ENCODE measurements at places on chromosomes 6 and 20.

GRCh38 chr6:42354702-42355101, 97.0 kb downstream of the TRERF1 start:
- no peak for DNase-seq

GRCh38 chr6:139253656-139254055, 38.1 kb downstream of the TXLNB start:
- no peak for DNase-seq

- DNase-seq = no peak
These were observed 2.4 kb upstream of the DTNBP1 start for GRCh38 chr6:15665237-15665636.

- DNase-seq = no peak
These were observed 5.8 kb downstream of the SGK1 start for GRCh38 chr6:134312038-134312660.

DNA sequence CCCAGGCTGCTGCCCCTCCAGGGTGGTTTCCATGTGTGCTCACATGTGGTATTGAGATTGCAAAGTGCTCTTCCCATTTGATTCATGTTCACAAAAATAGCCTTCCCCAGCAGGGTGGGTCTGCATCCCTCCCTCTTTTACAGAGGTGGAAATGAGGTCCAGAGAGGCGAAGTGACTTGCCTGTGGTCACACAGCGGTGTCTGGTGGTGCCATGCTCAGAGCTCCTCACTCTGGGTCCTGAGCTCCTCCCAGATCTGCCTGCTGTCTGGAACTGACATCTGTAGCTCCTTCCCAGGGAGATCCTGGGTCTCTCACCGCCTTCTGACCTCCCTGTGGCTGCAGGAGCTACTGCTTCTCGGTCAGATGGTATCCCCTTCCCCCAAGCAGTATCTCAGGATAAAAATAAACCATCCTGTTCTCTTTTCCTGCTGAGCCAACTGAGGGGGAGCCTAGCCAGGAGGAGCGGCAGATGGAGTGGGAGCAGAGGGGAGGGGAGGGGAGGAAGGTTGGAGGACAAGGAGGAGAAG, 11.9 kb downstream of the CD40 start:
- DNase-seq = no peak

- no peak for DNase-seq
These were observed 5.1 kb upstream of the MRS2 start for GRCh38 chr6:24397631-24398030.

GRCh38 chr6:117231466-117231865, 33.9 kb upstream of the VGLL2 start:
- DNase-seq = no peak

GRCh38 chr6:16544521-16544920, 216.7 kb downstream of the ATXN1 start:
- no peak for DNase-seq

- DNase-seq = no peak
These were observed 52.3 kb downstream of the MBOAT1 start for GRCh38 chr6:20159781-20160540.

DNA sequence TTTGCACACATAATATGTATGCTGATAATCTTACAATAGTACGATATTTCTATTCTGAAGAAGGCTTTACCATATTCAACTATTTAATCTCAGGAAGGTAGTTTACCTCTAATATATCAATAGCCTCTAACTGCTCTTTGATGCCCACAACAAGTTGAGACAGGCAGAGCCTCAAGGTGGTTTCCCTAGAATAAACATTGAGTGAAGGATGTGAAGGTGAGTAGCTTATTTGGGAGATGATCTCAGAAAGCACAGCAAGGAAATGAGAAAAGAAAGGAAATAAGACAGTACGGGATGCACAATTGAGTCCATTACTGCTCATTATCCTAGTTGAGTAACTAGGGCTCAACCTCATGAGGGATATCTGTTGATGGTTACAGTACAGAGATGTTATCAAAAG, 638.4 kb downstream of the MAFB start:
- DNase-seq = no peak

- DNase-seq = no peak
These were observed 101.9 kb downstream of the CDH26 start for GRCh38 chr20:60060006-60060557.

DNA sequence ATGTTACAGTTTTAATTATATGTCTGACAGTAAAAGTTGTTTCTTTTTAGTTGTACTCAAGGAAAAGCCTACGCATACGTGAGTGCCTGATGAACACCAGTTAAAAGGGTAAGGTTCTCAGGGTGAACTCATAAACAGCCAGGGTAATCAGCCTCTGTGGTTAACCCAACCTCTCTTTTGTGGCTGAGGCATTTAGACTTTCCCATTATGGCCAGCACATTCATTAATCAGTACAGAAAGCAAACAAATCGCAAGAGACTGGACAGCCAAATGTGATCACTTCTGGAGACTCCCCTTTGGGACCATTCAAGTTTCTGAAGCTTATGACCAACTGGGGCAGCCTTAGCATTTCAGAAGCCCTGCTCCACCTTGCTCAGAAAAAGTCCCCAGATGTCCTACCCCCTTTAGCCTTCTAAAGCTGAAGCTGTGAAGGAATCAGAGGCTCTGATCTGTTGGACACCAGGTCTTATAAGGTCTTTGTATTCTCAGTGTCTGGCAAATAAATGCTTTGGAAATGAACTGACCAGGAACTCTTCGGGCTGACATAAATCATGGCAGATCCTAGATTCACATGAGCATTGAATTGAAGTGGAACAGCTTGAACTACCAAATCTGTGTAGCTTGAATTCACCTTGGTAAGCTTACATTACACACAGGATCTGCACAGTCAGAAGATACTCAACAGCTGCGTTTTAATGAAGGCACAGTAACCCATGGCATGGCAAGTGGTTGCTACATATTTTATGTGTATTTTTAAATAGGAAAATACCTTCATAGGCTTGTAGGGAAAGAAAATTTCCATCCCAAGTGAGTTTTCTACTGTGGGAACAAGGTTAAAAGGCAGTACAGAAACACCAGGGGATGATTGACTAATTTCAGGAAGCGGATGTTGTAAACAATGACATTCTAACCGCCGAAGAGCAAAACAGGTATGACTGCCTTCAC, 18.7 kb downstream of the IL20RA start:
- DNase-seq = no peak

- no peak for DNase-seq
These were observed 46.0 kb downstream of the ABHD12 start for GRCh38 chr20:25344634-25345033.

DNA sequence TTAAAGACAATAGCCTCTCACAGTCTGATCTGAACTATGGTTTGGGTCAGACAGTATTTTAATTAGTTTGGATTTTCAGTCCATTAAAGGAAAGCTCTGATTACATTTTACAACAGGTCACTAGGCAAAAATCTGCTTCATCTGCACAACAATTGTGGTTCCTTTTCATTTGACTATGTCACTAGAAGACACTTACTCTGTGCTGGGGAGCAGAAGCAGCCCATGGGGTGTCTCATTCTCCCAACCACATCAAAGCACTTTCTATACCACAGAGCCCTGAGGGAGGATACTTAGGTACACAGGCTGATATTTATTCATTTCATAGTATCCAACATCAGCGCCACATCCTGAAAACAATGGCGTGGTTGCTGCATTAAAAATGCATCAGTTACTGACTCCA, 36.6 kb upstream of the HDAC2 start:
- no peak for DNase-seq

Measured in activated CD8-positive, alpha-beta memory T cell treated with anti-CD3 and anti-CD28 coated beads for 4 hours (primary cell).